ENCODE measurements at places on chromosomes 16 and 17.
A peak's percentile ranks its signal among the peaks of the same experiment; 100 is the strongest.

DNA sequence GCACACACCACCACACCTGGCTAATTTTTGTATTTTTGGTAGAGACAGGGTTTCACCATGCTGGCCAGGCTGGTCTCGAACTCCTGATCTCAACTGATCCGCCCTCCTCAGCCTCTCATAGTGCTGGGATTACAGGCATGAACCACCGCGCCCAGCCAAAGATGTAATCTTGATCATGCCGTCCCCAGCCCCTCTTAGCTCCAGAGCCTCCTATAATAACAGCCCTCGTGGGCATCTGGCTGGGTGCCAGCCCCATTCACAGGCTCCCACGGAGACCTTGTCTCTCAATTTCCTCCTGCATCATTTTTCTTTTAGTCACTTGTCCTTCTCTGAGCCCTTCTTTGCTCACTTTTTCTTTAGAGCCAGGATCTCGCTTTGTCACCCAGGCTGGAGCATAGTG is 94.2 kb downstream of the KATNIP start:
- no peak for DNase-seq

- no peak for DNase-seq
Measured at GRCh38 chr16:50534958-50535357, 13.2 kb upstream of the NKD1 start.

GRCh38 chr17:76867578-76868175 is 527 bp upstream of the MGAT5B start:
- DNase-seq: no peak

- no peak for DNase-seq
Measured at GRCh38 chr16:29842732-29843346, 20.2 kb downstream of the CDIPT start.

DNA sequence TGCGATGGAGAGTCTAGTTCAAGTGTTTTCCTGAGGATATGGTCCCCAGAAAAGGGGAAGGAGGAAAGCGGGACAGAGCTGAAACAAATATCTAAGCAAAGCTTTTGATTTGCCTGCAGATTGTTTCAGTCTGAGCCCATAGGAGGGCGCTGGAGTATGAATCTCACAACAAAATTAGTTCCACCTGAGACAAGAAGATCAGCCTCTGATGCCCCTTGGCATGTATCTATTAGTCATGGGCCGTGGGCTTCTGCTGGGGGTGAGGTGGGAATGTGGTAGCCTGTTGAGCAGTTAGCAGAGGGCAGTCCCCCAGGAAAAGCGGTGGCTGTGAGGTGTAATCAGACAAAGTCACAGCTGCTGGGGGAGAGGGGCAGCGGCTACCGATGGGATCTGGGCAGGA is 446.9 kb downstream of the CA10 start:
- no peak for DNase-seq

DNA sequence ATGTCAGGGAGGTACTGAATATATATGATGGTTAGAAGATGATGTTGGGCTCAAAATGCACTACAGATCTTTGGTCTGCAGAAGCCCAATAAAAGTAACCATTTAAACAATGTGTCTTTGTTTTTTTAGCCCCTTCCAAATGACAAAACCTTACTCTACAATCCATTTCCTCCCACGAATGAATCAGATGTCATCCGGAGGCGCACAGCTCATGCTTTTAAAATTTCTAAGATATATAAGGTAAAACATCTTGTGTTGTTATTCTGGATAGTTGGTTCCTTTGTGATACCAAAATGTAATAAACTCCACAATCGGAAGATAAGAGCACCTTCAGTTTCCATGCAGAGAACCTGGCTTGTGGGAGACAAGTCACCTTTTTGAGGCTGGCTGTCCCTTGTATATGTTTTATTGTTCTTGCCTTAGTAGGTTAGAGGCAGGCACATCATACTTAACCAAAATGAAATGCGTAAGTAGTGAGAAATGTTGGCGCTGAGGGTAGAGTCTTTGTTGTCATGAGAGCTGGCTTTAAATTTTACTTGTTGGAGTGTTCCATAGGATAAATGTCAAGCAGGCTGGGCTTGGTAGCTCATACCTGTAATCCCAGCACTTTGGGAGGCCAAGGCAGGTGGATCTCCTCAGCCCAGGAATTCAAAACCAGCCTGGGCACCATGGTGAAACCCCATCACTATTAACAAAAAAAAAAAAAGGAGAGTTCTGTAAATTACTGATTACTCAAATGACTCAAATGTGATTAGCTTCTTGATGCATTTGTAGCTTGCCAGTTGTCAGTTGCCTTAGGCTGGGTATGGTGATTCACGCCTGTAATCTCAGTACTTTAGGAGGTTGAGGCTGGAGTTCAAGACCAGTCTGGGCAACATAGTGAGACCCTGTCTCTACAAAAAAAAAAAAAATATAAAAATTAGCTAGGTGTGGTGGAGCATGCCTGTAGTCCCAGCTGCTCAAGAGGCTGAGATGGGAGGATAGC is 19.7 kb upstream of the SNTB2 start:
- no peak for DNase-seq

DNA sequence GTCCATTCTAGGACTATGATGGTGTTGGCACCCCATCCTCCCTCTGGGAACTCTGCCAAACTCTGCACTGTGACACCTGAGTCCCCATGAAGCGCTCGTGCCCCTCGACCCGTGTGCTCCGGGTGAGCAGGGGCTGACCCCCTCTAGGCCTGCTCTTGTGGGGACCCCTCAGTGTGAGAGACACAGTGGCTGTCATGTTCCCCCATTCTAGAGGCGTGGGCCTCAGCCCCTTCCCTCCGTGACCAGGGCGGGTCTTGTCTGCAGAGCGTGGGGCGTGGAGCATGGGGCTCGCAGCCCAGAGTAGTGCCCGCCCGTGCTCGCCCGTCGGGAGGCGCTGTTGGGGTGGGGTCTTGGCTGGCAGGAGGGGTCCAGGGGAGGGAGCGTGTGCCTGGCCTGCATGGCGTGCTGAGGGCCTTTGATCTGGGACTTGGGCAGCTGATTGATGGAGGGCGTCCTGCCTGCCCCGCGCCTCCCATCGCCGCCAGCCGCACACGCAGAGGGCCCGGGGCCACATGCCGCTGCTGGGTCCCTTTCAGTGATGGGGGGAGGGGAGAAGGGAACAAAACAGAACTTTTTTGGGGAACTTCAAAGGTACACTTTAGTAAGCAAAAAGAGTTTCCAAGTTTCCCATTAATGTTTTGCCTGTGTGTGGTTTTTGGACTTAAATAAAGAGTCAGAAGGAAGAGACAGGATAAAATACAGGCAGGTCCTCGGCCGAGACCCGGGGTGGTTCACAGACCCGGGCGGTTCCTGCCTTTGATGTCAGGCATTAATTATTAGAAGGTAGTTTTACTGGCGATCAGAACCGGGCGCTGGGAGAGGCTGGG is 22.5 kb downstream of the CENPX start:
- no peak for DNase-seq

GRCh38 chr17:7803981-7804380 is 30.0 kb upstream of the KDM6B start:
- no peak for DNase-seq

- no peak for DNase-seq
Measured at GRCh38 chr17:32350666-32351418, 885 bp downstream of the ZNF207 start.

DNA sequence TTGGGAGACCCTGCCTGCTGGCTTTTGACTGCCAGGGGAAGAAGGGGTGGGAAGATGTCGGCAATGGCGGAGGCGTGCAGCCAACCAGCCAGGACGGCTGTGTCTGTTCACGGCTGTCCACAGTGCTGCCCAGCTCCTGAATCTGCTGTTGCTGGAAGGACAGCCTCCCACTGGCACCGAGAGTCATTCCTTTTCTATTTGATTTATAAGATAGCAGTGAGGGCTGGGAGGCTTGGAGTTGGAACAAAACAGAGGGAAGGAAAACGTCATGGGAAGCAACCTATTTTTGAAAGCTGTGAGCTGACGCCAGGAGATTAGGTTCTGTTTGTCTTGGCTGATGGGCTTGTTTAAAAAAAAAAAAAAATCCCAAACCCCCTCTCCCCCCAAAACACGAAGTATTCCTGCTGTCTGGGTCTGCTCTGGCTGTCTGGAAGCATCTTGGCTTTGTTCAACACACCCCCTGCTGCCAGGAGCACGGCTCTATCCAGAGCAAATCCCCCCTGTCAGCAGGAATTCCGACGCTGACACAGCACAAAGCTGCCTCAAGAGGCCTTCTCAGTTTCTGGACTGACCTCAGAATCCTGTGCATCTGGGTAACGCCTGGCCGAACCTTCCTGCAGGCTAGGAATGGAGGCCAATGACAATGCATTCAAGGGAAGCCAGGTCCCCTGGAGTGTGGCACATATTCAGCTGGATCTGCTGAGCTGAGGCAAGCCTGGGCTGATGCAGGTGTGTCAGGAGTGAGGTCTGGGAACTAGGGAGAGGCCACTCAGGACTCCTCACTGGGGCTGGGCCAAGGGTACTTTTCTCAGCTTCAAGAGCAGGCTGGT is 41.0 kb upstream of the SREBF1 start:
- DNase-seq: peak; percentile 81

- DNase-seq: no peak
Measured at GRCh38 chr16:49092704-49093103, 188.9 kb downstream of the CBLN1 start.

DNA sequence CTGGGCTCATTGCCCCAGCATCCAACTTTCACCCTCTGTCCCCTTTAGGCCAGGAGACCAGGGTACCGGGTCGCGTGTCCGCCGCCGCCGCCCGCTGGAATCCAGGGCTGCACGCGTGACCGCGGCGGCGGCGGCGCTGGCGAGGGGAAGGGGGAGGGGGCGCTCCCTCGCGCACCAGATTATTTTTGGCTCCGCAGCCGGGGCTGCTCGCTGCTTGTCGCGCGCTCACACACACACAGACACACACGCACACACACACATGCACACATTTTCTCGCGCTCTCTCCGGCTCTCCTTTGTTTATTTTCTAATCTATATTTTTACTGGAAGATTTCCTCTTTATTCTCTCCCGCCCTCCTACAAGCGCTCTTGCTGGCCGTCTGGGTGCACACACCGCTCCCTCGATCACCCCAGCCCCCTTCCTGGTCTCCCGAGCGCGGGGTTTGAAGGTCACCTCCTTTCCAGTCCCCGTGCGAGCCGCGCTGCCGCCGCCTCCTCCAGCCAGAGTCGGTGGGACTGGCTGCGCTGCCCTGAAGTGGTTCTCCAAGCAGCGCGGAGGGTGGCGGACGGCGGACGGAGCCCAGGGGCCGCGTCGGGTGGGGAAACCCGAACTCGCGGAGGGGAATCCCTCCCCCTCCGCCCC is 921.4 kb upstream of the EEF2KMT start:
- DNase-seq: no peak

GRCh38 chr16:87418644-87419043 is 26.5 kb downstream of the MAP1LC3B start:
- no peak for DNase-seq

DNA sequence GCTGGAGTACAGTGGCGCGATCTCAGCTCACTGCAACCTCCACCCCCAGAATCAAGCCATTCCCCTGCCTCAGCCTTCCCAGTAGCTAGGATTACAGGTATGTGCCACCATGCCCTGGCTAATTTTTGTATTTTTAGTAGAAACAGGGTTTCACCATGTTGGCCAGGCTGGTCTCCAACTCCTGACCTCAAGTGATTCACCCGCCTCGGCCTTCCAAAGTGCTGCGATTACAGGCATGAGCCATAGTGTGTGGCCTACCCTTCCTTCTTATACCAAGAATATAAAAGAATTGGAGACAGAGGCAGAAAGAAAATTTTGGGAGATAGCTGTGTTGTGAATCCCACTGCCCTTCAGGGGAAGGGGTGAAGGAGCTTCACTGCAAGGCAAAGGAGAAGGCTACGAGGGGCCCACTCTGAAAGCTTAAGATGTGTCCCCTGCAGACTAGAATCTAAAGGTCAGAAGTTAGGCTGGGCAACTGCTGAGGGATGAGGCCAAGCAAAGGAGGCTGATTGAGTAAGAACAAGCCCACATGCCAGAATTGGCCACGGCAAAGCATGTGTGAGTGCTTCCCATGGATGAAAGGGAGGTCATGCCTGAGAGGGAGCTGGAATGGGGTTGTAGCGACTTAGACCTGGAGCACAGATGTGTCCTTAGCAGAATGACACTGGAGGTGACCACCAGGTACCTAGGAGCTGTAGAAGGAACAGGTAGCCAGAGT is 8.4 kb upstream of the CRYBA1 start:
- peak; percentile 39 for DNase-seq

DNA sequence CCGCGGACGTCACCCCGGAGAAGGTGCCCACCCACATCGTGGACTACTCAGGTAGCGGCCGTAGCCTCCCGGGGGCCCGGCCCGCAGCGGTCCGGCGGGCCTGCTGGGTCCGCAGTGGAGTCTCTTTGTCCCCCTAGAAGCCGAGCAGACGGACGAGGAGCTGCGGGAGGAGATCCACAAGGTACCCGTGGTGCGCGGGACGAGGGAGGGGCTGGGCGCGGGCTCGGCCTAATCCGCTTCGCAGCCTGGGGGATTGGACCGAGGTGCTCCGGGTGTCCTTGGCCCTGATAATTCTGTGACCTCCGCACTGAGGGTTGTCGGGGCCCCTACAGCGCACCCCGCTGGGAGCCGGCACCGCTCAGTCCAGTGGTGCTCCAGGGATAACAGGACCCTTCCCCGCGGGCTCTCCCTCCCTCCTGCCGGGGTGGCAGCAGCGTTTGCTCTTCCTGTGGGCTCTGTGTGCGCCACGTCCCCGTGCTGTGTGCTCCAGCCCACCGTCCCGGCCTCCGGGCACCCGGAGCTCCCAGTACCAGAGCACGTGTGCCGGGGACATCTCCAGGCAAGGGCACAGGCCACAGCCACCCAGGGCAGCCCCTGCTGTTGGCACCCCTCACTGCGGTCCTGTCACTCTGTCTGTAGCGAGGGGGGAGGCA is 713 bp downstream of the RHOT2 start:
- no peak for DNase-seq

GRCh38 chr16:57349212-57350031 is 9.2 kb upstream of the CCL22 start:
- no peak for DNase-seq

GRCh38 chr16:82833378-82833993 is 206.7 kb downstream of the CDH13 start:
- DNase-seq: no peak

DNA sequence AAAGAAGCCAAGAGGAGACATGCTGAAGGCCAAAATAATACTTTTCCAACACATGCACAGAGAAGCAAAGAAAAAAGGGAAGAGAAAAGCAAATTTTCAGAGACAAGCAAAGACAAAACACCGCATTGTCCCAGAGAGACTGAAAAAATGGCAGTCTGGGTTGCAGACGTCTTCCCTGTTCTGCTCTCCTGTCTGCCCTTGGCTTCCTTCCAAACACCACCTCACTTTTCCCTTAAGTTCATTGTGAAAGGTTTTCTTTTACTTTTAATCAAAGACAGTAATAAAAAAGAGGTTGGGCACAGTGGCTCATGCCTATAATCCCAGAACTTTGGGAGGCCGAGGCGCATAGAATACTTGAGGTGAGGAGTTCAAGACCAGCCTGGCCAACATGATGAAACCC is 21.2 kb upstream of the VAT1L start:
- DNase-seq: no peak

DNA sequence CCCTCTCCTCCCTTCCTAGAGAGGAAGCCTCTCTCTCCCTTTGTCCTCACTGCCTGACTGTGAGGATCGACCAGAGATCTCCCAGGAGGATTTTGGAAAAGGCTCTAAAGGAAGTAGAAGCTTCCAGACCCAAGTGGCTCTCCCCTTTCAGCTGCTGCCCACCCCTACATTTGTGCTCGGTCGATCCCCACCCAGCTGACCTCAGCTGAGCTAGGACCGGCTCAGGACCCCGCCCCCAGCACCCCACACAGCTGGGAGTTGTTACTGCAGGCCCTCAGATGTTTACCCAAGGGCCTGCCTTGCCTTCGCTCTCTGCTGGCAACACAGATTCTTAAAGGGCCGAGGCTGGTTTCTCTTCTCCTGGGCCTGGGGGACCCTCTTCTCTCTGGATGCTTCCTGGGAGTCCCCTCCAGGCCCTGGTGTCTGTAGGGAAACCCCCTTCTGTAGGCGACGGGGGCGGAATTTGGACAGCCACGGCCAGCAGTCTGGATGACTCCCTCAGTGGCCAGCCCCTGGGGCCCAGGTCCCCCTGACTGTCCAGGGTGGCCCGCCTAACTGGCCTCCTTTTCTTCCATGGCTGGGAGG is 26.9 kb upstream of the TIMP2 start:
- no peak for DNase-seq

Measured in tibial artery (tissue), 4 donors.